Small intestine (tissue), 16 donors: ENCODE measurements at places on chromosomes 1 and 21.

DNA sequence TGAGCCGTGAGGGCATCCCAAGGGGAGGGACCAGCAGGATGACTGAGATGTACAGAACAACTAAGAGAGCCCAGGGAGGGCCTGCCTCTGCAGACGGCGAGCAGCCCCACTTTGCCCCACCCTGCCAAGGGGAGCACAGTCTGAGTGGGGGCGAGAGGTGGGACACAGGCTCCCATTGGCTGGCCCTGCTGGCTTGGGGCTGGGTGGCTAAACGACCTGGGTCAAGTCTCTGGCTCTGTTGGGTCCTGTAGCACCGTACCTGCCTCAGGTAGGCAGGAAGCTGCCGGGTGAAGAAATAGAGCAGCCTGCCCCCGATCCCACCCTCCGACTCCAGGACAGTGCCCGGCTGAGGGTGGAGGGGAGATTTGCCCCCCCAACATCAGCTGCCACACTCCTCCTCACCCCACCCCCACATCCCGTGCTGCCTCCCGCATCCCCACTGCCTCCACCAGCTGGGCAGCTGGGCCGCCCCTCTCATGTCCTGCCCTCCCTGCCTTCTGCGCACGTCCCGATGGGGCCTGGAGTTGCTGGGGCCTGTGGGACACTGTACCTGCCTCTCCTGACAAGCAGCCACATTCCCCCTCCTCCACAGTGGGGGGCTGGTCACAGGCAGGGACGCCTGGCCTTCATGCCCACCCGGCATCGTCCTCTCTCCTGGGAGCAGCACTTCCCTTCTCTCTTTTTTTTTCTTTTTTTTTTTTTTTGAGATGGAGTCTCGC, 12.6 kb upstream of the PLEKHG5 start:
- DNase-seq, result no peak

DNA sequence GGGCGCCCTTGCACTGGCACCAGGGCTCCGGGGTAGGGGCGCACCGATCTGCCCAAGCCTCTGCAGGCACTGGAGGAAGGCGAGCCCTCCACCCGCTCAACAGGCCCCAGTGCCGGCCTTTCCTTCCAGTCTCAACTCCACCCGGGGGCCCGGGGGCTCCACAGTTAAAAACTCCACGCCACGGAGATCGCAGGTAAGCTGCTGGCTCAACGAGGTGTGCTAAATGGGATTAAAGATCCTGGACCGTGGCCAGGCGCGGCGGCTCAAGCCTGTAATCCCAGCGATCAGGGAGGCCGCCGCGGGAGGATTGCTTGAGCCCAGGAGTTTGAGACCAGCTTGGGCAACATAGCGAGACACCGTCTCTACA, 536 bp downstream of the HSF2BP start:
- no peak for DNase-seq

DNA sequence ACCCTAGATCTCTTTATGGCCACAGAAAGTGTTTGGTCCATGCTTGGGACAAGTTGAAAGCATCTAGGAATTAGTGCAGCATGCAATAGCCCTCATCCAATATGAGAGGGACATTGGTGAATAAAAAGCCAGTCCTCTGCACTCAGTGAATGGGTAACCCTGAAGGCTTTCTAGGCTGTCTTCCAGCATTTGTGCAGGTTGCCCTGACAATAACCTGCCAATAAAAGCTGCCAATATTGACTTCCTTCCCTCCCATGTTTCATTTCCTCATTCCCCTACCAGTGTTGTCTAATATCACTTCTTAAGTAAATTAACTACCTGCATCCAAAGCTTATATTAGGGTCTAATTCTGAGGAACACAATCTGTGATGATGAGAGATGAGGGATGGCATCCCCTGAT, 563.6 kb upstream of the NEGR1 start:
- DNase-seq, result no peak

DNA sequence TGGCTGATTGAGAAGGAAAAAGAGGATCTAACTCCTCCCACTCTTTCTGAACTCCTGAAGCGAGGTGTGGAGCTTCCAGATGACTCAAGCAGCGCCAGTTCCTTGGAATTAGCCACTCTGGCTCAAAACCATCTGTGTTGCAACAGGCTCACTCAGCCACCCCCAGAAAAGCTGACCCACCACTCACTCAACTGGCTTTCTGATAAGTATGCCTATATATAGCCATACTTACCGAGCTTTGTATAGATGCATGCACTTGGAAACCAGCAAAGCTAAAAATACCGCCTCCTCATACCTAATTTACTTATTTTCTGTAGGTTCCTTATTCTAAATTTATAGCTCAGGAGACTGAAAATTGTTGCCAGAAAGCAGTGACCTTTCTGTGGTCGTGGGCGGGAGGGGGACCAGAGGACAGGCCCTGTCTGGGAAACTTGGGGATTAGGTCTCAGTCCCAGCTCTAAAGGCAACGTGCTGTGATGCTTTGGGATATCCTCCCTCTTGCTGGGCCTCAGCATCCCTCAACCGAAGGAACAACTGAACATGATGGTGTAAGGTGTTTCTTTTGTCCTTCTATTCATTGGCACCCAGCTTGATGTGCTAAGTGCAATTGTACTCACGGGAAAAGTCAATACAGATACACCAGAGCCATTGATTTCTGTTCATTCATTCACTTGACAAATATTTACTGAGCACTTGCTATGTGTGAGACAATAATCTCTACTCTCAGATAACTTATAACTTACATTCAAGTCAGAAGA, 65.7 kb downstream of the NENF start:
- DNase-seq, result no peak
